Activated CD4-positive, alpha-beta T cell treated with anti-CD3 and anti-CD28 coated beads, Interleukin-2, amount 50 U/mL, for 24 hours (primary cell): ENCODE measurements at places on chromosomes 3 and 15.
A peak's percentile ranks its signal among the peaks of the same experiment; 100 is the strongest.

DNA sequence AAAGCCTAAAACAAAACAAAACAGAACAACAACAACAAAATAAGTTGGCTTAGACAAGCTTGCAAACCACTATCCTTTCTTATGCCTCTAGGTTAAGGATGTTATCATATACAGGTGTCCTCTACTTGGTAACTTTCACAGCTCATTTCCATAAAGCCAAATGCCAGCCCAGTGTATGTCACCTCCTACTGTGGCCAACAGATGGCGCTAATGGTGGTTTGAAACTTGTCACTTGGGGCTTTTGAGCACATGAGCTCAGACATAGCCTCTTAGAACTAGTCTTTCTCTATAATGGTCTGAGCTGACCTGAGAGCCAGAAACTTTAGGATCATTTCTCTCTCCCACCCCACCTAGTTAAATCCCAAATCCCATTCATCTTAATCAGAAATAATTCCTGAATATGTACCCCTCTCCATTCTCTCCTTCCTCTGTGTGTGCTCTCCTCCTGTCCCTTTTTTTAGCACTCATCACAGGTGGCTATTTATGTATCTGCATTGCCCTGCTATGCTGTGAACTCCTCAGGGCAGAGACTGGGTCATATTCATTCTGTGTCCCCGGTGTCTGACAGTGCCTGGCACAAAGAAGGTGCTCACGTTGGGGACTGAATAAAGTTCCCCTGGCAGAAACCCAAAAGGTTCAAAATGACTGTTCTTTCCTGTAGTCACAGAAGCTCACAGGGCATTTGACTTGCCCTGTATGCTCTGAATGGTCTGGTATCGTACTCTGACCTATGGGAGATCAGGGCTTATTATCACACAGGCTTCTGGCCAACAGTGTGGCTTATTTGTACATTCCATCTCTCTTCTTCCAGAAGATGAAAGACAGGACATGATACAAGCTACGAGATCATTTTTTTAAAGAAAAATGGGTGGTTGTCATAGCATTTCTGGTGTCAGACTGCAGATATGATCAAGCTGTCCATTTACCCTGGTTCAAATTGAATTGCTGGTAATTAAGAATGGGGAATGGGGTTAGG lies 319.3 kb upstream of the AZI2 start:
- peak; percentile 31 for DNase-seq

- DNase-seq = no peak
These were observed 66.0 kb downstream of the ATP13A4 start for GRCh38 chr3:193488741-193489140.

DNA sequence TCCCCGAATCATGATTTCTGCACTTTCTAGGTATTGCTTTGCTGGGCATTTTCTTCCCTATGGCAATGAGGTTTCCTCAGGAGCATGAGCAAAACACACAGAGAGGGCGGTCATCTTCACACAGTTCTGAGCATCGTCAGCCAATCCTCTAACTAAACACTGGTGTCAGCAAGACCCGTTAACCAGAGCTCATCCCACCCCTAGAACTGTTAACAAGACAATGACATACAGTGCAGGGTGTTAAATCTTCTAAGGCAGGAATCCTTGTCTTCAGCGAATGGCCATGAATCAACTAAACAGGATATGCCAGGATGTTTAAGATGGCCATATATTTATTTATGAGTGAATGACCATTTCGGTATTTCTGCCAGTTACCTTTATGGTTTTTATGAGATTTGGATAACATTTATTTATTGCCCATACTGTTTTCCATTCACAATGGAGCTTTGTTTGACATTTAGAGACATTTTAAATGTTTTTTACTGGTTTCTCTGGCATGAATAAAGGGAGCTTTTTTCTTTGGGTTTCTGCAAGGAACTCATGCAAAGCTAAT lies 411.5 kb upstream of the PROK2 start:
- no peak for DNase-seq

GRCh38 chr3:5523125-5523524 lies 335.6 kb downstream of the EDEM1 start:
- DNase-seq = no peak

GRCh38 chr3:18645619-18646018 lies 220.5 kb upstream of the SATB1 start:
- DNase-seq = no peak

DNA sequence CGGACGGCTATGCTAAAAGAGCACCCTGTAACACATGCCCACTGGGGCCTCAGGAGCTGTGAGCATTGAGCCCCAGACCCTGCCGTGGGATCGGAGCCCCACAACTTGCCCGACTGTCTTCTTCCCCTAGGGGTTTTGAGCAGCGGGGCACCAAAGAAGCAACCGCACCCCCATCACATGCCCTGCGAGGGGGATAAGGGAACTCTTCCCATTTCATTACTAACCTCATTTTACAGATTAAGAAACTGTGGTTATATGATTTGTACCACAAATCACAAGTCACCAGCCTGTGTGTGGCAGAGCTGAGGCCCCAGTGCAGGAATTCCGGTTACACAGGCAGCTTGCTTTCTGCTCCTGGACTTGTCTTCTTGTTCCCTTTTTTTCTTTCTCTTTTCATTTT lies 86.2 kb downstream of the CD47 start:
- no peak for DNase-seq

DNA sequence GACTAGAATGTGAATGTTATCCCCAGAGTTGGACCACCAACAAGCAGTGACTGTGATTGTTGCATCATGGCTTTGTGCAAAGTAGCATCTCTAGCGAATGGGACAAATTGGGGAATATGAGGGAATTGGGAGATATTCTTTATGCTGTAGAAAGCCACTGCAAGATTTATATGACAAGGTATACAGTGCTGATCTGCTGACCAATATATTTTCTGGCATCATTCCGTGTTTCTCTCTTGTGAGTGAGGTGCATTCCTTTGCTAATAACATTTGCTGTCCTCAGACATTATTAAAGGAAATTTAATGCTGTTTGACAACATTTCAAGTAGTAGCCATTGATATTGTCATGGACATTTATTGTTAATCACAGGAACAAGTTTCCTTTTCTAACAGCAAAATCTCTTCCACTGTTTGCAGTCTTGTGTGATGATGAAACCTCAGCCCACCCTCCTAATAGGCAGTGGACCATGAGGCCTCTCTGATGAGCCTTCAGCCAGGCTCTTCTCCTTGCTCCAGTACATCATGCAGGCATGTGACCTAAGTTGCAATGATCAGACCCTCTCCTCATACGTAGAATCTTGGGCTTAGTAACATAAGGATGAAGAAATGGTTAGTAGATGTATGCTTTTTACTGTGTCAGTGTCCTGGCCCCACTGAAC lies 16.1 kb downstream of the CNTN4 start:
- DNase-seq = no peak

- no peak for DNase-seq
These were observed 88.1 kb downstream of the MECOM start for GRCh38 chr3:169575381-169575780.

DNA sequence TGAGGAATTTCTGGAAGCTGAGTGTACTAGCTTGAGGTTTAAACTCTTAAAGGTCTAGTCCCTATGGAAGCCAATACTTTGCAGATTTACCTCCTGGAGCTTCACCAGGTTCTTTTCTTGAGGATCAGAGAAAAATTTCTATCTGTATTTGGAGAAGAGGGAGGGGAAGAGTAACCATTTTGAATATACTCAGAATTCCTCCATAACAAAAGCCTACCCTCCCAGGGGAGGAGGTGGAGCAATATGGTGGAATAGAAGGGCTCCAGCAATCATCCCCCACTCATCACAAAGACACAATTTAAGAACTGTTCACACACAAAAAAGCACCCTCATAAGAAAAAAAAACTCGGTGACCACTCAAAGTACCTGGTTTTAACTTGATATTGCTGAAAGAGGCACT lies 36.0 kb upstream of the PEX5L start:
- no peak for DNase-seq
